ENCODE measurements at places on chromosomes 4 and X.

DNA sequence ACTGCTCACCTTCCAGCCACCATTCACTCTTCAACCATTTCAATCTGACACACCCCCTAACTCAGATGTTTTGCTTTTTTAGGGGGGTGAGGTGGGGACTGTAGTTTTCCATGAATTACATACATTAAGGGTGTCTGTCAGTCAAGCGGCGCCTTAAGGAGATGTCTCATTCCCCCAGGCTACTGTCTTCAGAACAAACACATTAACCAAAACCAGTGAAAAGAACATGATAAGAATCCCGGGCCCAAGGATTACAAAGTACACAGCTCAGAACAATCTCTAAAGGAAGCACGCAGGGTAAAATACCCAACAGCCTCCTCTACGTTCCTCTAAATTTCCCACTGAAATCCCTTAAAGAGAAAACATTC lies 62.5 kb upstream of the IRF2 start:
- no peak for DNase-seq

DNA sequence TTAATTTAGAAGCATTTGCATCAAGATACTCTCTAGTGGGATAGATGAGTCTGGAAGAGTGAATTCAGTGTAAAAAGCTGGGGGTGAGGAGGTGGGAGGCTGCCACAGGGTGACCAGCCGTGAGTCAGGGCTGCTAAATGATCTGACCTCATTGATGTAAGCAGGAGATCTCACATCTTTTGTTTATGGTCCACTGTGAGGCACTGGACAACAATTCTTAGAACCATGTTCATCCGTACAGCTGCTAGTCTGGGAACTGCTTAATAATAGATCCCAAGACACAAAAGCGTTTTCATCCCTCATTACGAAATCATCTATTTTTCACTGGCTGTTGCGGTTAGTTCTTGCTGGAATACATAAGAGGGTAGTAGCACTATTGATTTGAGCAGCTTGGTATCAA lies 14.1 kb downstream of the KLF3 start:
- DNase-seq: no peak

DNA sequence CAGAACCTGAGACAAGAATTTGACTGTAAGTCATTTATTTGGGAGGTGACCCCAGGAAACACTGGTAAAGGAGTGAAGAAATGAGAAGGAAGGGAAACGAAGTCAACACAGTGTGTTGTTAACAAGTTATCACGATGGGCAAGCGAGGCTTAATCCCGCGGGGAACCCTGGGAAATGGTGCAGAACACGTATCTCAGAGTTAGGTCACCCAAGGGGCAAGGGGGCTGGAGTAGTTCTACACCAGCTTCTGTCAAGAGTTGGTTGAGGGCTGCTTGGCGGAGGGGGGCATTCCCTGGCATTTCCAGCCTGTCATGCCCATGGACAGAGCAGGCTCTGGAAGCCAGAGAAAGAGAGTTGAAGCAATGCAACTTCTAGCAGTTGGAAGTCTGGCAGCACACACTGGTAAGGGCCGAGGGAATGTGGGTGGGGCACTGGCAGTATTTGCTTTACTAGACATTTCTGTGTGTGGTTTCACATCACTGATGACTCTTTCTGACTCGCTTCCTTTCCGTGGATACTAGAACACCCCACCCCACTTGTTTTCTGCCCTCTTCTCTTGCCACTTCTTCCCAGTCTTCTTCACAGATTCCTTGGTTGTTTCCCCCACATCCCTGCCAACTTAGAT lies 52.2 kb upstream of the ADGRG2 start:
- no peak for DNase-seq

DNA sequence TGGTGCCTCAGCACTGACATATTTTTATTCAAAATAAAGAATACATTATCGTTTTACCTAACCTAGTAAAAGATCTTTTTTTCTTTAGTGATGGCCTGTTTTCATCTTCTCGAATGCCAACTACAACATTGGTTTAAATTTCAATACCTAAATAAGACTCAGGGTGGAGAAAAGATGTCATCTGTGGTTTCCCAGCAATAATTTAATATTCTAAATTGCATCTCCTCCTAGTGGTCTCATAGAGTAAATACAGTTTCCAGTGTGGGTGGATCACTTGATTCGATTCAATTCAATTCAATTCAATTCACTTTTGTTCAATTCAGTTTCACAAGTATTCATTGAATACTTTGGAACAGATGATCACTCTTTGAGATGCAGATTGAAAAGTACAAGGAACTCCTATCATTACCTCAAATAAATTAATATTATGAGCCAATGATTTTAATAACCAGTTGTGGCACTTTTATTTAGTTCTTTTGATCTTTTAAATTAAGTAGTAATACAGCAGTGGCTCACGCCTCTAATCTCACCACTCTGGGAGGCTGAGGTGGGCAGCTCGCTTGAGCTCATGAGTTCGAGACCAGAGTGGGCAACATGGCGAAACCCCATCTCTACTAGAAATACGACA lies 427.2 kb downstream of the FAT4 start:
- no peak for DNase-seq

GRCh38 chr4:147787204-147787603 lies 55.3 kb downstream of the ARHGAP10 start:
- no peak for DNase-seq

- no peak for DNase-seq
Measured at GRCh38 chrX:2336181-2336580, 164.6 kb downstream of the DHRSX start.

DNA sequence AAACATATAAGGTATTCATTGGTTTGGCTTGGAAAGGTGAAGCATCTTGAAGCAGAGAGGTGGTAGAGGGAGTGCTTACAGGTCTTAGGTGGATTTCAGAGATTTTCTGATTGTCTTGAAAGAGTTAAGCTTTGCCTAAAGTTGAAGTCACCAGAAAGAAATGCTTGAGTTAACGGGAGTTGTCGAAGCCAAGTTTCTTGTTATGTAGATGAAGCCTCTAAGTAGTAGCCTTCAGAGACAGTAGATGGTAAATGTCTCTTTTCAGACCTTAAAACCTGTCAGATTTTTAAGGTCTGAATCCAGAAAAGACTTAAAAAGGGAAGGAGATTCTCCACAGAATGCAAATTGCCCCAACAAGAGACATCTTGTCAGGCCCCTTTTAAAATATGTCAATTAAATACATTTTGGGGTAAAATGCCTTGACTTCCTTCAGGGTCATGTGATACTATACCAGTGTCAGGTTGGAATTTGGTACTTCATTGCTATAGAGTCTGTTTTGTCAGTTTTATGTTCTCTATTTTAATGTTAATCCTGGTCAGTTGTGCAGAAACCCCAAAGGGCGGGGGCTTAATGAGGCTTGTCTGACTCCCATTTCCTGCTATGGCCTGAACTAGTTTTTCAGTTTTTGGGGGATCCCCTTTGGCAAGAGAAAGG lies 81.0 kb downstream of the PCDH18 start:
- DNase-seq: no peak

DNA sequence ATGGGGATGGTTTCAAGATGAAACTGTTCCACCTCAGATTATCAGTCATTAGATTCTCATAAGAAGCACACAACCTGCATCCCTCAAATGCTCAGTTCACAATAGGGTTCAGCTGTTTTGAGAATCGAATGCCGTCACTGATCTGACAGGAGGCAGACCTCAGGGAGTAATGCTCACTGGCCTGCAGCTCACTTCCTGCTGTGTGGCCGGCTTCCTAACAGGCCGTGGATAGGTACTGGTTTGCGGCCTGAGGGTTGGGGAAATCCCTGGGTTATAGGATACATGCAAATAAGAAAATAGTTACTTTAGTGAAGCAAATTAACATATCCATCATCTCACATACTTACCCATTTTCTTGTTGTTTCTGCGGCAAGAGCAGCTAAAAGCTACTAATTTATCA lies 160.4 kb downstream of the MAD2L1 start:
- no peak for DNase-seq

DNA sequence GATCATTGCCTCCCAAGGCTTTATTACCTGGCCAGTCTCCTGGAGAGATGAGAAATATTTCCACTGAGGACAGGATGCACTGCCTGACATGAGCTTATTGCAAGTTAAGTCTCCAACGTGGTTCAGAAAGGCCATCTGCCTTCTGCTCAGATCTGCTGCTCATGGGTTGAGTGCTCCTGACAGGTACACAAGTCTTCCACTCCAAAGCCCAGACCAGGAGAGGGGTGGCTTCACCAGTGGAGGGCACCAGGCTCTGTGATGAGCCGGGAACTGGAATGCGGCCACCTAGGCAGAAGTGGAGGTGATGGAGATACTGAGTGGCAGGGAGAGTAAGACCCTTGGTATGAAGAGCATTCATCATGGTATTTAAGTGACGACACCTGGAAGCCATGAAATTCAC lies 79.5 kb upstream of the IRF2 start:
- no peak for DNase-seq

DNA sequence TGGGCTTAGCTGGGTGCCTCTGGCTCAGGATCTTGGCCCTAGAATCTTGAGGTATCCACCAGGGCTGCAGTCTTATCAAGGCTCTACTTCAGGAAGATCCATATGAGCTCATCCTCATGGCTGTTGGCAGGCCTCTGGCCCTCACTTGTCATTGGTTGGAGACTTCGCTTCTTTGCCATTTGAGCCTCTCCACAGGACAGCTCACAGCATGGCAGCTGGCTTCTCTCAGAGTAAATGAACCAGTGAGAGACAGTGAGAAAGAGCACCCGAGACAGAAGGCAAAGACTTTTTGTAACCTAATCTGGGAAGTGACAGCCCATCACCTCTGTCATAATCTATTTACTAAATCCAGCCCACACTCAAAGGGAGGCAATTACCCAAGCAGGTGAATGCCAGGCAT lies 236.8 kb downstream of the GPAT3 start:
- DNase-seq: no peak

DNA sequence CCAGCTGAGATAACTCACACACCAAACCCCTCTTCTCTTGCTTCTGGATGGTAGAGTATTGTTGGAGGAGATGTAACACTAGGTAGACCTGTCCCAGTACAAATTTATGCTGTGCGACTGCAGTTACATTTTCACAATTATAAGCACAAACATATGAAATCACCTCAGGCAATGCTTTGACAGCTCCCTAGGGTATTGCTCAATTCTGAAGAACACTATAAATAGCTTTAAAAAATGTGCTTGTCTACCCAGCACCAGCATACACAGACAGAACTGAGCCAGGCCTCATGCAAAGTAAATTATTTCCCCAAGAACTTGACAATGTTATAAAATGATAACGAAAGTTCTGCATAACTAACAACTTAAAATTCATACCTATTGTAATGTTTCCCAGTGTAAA lies 1999.1 kb upstream of the ADGRL3 start:
- DNase-seq: no peak

- DNase-seq: no peak
Measured at GRCh38 chrX:14829643-14830042, 43.2 kb downstream of the FANCB start.

- DNase-seq: no peak
Measured at GRCh38 chr4:61675464-61675863, 475.3 kb downstream of the ADGRL3 start.

GRCh38 chr4:148216866-148217814 lies 225.1 kb downstream of the NR3C2 start:
- no peak for DNase-seq

DNA sequence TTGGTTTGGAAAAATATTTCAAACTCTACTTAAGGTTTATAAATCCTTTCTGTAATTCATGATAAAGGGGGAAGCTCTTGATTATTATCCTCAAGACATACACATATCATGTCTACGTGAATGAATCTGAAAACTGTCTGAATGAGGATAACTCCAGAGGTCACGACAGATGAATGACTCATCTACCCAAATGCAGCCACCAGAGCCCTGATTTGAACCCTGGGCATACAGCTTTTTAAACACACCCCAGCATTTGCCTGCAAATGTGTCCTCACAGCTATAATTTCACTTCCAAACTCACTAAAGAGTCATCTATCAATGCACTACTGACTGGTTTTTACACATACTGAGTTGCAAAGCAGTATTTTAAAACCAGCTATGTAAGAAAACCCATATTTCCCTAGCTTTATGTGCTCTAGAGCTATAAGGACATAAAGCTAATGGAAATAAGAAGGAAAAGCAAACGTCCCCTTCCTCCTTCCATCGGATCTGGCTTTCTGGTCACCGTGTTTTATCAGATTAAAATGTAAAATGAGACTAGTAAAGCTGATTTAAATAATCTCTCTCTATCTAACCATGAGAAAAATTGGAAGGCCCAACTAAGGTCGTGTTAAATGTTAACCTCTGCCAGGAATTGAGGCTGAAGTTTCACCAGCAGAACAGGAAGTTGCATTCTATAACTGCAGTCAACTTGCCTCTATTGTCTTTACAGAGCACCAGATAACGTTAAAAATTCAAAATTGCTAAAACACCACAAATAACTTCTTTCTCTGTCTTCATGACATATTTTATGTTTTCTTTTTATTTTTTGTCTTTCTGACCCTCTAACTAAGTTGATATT lies 63.1 kb upstream of the SPP1 start:
- DNase-seq: no peak

GRCh38 chr4:184941671-184942418 lies 76.4 kb upstream of the HELT start:
- no peak for DNase-seq

- no peak for DNase-seq
Measured at GRCh38 chr4:3819210-3819919, 53.2 kb downstream of the ADRA2C start.

DNA sequence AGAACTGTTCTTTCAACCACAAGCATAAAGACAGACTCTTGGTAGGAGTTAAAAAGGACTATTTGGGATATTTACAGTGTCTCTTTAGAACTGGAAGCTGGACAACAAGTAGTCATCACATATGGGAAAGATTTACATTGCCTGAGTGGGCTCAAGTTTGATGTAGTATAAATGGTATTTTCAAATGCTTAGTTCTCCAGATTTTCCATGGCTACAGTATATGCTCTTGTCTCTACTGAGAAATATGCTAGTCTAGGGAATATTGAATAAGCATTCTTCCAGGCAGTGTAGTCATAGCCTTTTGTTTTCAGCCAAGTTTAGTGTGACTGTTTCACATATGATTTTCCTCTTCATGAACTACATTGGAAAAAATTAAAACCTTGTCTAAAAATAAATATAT lies 315.6 kb downstream of the ARHGAP24 start:
- no peak for DNase-seq

- no peak for DNase-seq
Measured at GRCh38 chr4:45410701-45411210, 684.4 kb upstream of the GNPDA2 start.

DNA sequence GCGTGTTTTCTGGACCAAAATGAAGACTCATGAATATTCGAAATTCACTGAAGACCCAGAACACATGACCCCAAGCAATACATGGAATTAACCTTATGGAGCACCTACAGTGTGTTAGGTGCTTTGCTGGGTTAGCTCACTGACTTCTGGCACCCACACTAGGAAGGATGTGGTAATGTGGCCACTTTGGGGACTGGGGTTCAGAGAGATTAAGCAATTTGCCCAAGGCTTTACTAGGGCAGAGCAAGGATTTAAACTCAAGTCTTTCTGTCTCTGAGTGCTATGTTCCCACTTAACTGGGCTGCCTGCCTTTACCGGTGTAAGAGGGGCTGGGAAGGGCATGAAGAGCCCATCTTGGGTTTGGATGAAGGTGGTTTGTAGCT lies 162.0 kb upstream of the ATP6AP2 start:
- DNase-seq: no peak

- DNase-seq: no peak
Measured at GRCh38 chr4:155877971-155878370, 11.9 kb upstream of the ASIC5 start.
